ENCODE measurements at places on chromosomes 5 and 9. TPM values are rescaled to one million over a fixed set of nuclear protein-coding genes. Genes with fewer than 3 reads are reported as not detected.

Gene CDH9
- total RNA-seq = not detected

DNA sequence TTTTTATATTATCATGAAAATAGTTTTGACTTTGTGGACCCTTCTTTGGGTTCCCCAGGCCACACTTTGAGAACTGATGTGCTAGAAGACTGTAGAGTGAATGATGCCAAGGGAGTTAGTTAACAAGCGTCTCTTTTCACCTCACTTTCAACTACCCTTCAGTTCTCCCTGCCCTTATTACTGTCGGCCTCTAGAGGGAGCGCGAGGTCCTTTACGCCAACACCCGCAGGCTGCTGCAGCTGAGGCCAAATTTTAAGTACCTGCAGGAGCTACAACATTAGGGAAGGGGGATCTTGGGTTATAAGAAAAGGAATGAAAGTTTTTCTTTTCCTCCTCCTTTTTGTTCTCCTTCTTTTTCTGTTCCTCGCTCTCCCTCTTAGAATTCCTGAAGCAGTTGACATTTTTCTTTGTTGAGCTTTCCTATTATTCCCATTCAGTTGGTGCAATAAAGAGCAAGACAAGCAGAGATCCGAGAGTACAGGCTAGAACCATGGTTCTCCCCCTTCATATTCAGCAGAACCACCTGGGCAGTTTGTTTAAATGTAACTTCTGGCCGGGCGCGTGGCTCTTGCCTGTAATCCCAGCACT is 84.0 kb downstream of the ZFAND5 start:
- DNase-seq = peak; percentile 87

GRCh38 chr5:93941897-93942296 is 200.5 kb upstream of the POU5F2 start:
- no peak for DNase-seq

Gene RNF183
- total RNA-seq = not detected

Gene NHP2
- total RNA-seq = 79.8 TPM

DNA sequence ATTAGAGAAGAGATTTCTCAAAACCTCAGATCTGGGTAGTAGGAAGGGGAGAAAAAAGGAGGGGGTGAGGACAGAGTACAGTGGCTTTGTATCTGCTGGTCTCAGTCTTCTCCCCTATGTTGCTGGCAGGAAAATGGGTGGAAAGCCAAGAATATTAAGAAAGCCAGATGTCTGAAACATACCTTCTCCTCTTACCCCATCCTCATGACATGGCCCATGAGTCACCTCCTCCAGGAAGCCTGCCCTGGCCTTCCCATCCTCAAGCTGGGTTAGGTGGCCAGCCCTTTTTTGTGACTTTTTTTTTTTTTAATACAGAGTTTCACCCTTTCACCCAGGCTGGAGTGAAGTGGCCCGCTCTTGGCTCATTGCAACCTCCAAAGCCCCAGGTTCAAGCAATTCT is 61.8 kb downstream of the ABCA1 start:
- no peak for DNase-seq

- DNase-seq = no peak
Measured at GRCh38 chr9:132146039-132146438, 15.8 kb upstream of the NTNG2 start.

Measured in Right ventricle myocardium inferior (tissue), 1 donor.